Neural progenitor cell (in vitro differentiated cells): ENCODE measurements at places on chromosomes 2 and 18. TPM values are rescaled to one million over a fixed set of nuclear protein-coding genes. Genes with fewer than 3 reads are reported as not detected.

- H3K36me3 ChIP-seq = no peaks in the 10 kb centered on the region
- H3K27me3 ChIP-seq = no peaks in the 10 kb centered on the region
- no peak overlapping the region for H3K4me3 ChIP-seq
- H3K27ac ChIP-seq = no peak overlapping the region
Measured at GRCh38 chr2:179393481-179393880, 128.8 kb upstream of the SESTD1 start.

DNA sequence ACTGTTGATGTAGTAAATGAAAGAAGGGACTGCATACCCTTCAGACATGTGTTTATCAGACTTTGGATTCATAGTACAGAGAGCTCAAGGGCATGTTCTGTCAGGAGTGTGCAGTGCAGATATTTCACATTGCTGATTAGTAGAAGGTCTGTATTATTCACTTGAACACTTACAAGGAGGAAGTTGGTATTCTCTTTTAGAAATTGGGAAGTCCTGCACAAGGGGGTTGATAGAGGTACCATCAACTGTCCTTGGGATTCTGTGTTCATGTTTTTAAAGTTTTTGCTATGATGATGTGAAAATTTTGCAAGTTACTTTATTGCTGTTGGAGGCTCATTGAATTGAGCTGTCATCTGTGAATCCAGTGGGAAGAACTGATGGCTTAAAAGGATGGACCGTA, 6.7 kb downstream of the PSMD1 start:
- H3K36me3 ChIP-seq = peaks cover 25% of the 10 kb centered on the region
- H3K4me3 ChIP-seq = no peak overlapping the region
- H3K27me3 ChIP-seq = no peaks in the 10 kb centered on the region

DNA sequence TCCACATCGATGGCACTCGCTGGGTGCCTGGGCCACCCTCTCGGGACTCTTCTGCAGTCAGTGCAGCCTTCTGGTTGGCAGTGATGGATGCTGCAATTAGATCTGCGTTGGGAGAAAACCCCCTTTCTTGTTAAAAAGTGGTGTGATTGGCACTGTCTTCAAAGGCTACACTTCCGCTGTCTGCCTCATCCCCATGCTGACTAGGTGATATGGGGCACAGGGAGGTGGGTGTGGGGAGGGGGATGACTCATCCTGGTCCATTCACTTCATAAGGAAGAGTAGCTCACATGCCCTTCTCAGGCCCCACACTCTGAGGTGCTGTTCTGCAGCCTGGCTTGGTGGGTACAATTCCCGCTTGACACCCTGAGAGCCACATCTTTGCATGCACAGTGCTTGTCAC, 77.4 kb downstream of the THNSL2 start:
- no peaks in the 10 kb centered on the region for H3K4me1 ChIP-seq
- no peaks in the 10 kb centered on the region for H3K36me3 ChIP-seq
- no peak overlapping the region for H3K27ac ChIP-seq
- H3K4me3 ChIP-seq = no peak overlapping the region
- DNase-seq = no peak

- H3K36me3 ChIP-seq = no peaks in the 10 kb centered on the region
- no peak for DNase-seq
- no peaks in the 10 kb centered on the region for H3K4me1 ChIP-seq
- no peak overlapping the region for H3K27ac ChIP-seq
- H3K4me3 ChIP-seq = no peak overlapping the region
- H3K27me3 ChIP-seq = no peaks in the 10 kb centered on the region
Measured at GRCh38 chr2:77270433-77270832, 251.7 kb downstream of the LRRTM4 start.

- no peaks in the 10 kb centered on the region for H3K4me1 ChIP-seq
- H3K27ac ChIP-seq = no peak overlapping the region
- H3K4me3 ChIP-seq = no peak overlapping the region
- no peaks in the 10 kb centered on the region for H3K27me3 ChIP-seq
- no peaks in the 10 kb centered on the region for H3K36me3 ChIP-seq
Measured at GRCh38 chr18:9629709-9630108, 15.3 kb upstream of the PPP4R1 start.

GRCh38 chr2:174729797-174730697, 34.2 kb downstream of the CHRNA1 start:
- H3K4me3 ChIP-seq = peak overlapping the region; percentile 43
- H3K27me3 ChIP-seq = peaks cover 35% of the 10 kb centered on the region
- H3K36me3 ChIP-seq = no peaks in the 10 kb centered on the region
- H3K4me1 ChIP-seq = no peaks in the 10 kb centered on the region
- peak; percentile 58 for DNase-seq

- peaks cover 8% of the 10 kb centered on the region for H3K27me3 ChIP-seq
- H3K4me1 ChIP-seq = peaks cover 10% of the 10 kb centered on the region
- DNase-seq = no peak
- H3K27ac ChIP-seq = no peak overlapping the region
- no peak overlapping the region for H3K4me3 ChIP-seq
Measured at GRCh38 chr2:27737676-27738348, 33.7 kb upstream of the MRPL33 start.

DNA sequence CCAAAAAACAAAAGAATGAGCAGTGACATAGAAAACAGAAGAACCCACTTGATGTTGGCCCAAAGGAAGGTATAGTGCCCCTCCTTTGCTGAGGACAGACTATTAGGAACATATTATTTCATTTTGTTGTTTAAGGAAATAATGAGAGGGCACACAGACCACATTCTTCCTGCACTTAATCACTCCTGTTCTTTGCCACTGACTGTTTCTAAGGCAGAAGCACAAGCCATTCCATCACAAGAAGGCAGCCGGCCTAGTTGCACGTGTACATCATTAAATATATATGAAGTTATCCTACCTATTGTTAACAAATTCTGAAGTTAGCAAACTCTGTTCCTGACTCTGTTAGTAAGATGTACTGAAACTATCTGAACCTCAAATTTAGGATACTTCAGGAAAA, 110.0 kb downstream of the LNPK start:
- no peaks in the 10 kb centered on the region for H3K27me3 ChIP-seq
- H3K27ac ChIP-seq = no peak overlapping the region
- no peaks in the 10 kb centered on the region for H3K36me3 ChIP-seq
- no peak for DNase-seq
- peaks cover 5% of the 10 kb centered on the region for H3K4me1 ChIP-seq

- H3K4me3 ChIP-seq = no peak overlapping the region
- DNase-seq = no peak
- H3K4me1 ChIP-seq = no peaks in the 10 kb centered on the region
Measured at GRCh38 chr2:235833971-235834620, 334.1 kb downstream of the GBX2 start.

DNA sequence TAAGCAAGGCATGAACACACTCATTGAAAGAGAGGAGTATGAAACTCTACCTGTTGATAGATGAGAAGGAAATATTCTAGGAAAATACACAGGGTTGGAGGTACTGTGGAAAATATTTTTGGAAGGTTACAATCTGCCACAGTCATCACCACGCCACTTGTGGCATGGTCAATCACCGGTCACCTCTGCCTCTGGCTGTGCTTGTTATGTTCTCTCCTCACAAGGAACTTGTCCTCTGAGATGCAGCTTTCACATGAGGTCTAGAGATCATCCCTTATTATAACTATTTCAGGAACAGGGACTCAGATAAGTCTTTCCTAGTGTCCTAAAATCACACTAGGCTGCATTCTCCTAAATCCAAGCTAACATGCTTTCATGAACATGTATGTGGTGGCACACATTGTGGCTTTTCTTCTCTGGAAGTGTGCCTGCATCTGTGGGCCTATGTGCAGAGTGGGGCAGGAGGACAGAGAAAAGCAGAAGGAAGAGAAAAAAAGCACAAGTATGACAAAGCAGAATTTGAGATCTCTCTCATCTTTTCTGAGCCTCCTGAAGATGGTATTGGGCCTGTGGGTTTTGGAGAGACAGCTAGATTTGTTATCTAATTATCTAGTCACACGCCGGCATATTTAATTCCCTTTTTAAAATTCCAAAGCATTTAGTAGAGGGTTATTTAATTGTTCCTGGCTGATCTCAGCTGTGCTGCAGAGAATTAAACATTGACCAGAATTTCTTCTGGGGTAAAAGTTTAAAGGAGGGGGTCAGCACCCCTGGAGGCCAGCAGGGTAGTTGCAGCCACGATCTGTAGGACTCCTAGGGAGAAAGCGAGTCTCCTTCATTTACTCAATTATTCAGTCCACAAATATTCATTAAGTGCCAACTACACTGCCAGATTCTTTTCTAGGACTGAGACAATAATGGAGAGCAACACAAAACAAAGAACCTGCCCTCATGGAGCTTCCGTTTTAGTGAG, 294.6 kb downstream of the RDH14 start:
- no peak overlapping the region for H3K4me3 ChIP-seq
- no peaks in the 10 kb centered on the region for H3K36me3 ChIP-seq
- H3K27me3 ChIP-seq = no peaks in the 10 kb centered on the region
- H3K4me1 ChIP-seq = no peaks in the 10 kb centered on the region

- no peaks in the 10 kb centered on the region for H3K36me3 ChIP-seq
- no peak overlapping the region for H3K4me3 ChIP-seq
- no peaks in the 10 kb centered on the region for H3K4me1 ChIP-seq
- H3K27me3 ChIP-seq = no peaks in the 10 kb centered on the region
Measured at GRCh38 chr2:173855661-173856060, 109.5 kb downstream of the SP3 start.

GRCh38 chr2:133324150-133324561, 244.1 kb downstream of the NCKAP5 start:
- peaks cover 10% of the 10 kb centered on the region for H3K4me1 ChIP-seq
- no peak overlapping the region for H3K4me3 ChIP-seq
- no peak overlapping the region for H3K27ac ChIP-seq
- no peaks in the 10 kb centered on the region for H3K36me3 ChIP-seq

GRCh38 chr2:159065313-159065712, 96.9 kb downstream of the TANC1 start:
- no peaks in the 10 kb centered on the region for H3K36me3 ChIP-seq
- peak overlapping the region; percentile 85 for H3K27ac ChIP-seq
- H3K27me3 ChIP-seq = peaks cover 51% of the 10 kb centered on the region
- H3K4me1 ChIP-seq = peaks cover 40% of the 10 kb centered on the region
- DNase-seq = no peak

- no peak overlapping the region for H3K4me3 ChIP-seq
- DNase-seq = no peak
- H3K27ac ChIP-seq = no peak overlapping the region
- H3K4me1 ChIP-seq = no peaks in the 10 kb centered on the region
- no peaks in the 10 kb centered on the region for H3K27me3 ChIP-seq
Measured at GRCh38 chr2:239150125-239151011, 250.5 kb downstream of the HDAC4 start.

DNA sequence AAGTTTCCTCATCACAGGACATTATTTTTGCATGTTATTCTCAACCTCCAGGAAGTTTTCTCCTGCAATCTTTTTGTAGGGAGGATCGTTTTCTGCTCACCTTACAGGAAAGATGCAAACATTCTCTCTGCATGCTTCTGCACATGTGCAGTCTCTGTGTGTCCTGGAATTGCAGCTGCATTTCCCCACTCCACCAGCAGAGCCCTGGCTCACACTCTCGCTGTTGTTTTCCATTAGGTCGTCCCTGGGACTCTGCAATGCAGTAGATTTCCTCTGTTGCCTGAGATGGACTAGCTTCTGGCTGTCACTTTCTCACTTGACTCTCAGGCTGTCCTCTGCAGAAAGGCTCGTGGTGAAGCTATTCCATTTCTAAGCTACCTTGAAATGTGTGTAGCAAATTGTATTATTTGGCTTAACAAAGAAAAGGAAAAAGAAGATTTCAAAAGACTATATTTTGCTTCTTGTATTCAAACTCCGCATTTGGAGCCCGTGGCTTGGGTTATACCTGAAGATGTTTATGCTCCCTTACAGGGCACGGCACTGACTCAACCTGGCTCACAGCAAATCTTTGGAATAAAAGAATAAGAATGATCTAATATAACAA, 346.7 kb downstream of the RAD51AP2 start:
- peaks cover 9% of the 10 kb centered on the region for H3K4me1 ChIP-seq
- peak; percentile 66 for DNase-seq
- H3K27me3 ChIP-seq = no peaks in the 10 kb centered on the region
- H3K36me3 ChIP-seq = no peaks in the 10 kb centered on the region

DNA sequence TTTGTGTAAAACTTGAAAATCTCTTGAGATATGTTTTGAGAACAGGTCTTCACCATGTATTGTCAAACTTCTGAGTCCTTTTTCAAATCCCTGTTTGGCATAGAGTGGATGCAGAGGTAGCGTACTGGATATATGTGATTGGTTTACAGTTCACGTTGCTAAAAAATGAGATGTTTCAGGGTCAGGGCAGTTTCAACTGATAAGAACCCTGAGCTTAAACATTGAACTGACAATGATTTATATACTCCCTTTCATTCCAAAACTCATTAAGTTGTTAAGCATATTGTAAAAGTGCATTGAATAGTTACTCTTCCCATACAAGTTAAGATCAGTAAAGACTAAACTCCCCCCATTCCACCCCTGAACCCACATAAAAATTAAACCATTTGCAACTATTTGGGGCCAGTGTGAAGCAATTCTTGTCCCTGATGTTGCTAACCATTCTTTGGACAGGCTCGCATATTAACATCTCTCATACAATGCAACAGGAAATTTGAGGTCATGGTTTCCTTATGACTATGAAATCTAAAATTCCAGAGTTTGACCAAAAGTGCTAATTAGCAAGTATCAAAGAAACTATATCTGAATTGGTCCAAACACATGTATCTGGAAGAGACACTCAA, 470.9 kb upstream of the ACVR2A start:
- H3K27me3 ChIP-seq = no peaks in the 10 kb centered on the region
- no peak overlapping the region for H3K4me3 ChIP-seq
- H3K36me3 ChIP-seq = no peaks in the 10 kb centered on the region

DNA sequence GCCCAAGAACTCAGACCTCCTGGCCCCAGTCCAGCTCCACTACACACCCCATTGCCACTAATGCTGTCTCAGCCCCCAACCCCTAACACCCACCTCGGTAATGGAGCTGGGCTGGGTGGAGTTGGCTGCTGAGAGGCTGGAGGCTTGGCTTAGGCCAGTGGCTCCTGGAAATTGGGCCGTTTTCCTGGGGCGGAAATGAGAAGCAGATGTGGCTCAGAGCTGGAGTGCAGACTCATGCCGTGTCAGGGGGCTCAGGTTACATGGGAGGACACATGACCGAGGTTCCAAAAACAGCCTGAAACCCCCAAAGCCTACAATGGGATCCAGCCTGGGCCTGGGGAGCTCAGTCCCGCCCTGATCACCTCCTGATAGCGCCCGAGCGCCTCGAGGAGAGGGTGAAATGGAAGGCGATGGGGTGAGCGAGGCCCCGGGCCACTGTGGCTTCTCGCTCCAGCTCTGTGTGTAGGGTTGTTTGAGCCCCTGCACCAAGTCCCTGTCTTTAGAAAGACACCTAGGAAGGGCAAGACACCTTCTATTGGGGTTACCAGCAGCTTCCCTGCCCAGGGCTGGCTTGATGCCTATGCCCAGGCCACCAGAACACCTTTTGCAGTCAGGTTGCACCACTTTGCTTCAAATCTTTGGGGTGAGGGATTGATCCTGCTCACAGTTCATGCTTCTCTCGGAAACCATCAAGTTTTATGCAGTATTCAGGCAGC, 175.7 kb upstream of the HAAO start:
- no peak overlapping the region for H3K27ac ChIP-seq
- H3K4me1 ChIP-seq = no peaks in the 10 kb centered on the region
- no peak overlapping the region for H3K4me3 ChIP-seq
- DNase-seq = no peak

Gene ACADL
- total RNA-seq = 0.09 TPM in 1 of 2 replicates, not detected in the other

Gene CRYGC
- total RNA-seq = not detected in 2 replicates

Gene TNP1
- total RNA-seq = not detected in 2 replicates

Gene NT5C1B
- not detected in 2 replicates for total RNA-seq

Gene ACOXL
- total RNA-seq = 2.9 TPM in 2 replicates

Gene ALPI
- not detected in 2 replicates for total RNA-seq

Gene MYCN
- 24.7 and 26.7 TPM in 2 replicates for total RNA-seq

Gene HOXD9
- not detected in 2 replicates for total RNA-seq

Gene VWC2L
- total RNA-seq = not detected in 2 replicates

Gene IFIH1
- total RNA-seq = 0.09 and 0.79 TPM in 2 replicates

Gene PDE1A
- total RNA-seq = 0.06 TPM in 1 of 2 replicates, not detected in the other
